Type B pancreatic cell (in vitro differentiated cells): ENCODE measurements at places on chromosomes 6 and 20.

DNA sequence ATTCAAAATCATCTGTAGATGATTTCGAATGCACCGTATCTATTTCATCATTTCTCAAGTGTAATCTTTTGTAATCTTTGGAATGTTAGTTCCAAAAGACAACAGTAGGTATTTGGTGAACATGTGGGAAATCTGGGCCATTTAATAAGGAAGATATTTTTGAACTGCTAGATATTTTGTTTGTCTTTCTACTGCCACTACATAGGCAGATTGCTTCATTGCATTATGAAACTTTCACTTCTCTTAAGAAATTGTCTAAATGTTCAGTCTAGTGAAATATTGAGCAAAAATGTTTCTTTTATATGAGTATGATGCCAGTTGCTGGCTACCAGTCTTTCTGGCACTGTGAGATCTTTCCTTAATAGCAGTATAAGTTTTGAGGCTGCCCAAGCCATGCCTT, 527.8 kb upstream of the RNF217 start:
- no peak for DNase-seq

GRCh38 chr6:42313038-42313437, 95.4 kb upstream of the MRPS10 start:
- DNase-seq, result no peak

GRCh38 chr6:125668071-125668470, 81.4 kb upstream of the HEY2 start:
- DNase-seq, result no peak

DNA sequence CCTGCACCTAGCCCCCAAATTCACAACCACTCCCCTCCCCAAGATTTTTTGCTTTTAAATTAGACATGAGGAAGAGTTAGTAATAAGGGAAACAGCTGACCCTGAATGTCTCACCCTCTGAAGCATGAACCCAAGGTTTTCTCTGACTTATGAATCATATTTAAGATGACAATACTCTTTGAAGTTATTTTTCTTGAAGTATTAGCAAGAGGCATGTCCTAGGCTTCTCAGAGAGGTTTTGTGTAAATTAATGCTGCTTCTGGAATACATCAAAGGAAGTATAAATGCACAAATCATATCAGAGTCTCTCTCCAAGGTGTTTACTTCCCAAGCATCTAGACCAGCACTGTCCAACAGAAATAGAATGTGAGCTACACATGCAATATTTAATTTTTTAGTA, 408.1 kb upstream of the MARCKS start:
- DNase-seq, result no peak

DNA sequence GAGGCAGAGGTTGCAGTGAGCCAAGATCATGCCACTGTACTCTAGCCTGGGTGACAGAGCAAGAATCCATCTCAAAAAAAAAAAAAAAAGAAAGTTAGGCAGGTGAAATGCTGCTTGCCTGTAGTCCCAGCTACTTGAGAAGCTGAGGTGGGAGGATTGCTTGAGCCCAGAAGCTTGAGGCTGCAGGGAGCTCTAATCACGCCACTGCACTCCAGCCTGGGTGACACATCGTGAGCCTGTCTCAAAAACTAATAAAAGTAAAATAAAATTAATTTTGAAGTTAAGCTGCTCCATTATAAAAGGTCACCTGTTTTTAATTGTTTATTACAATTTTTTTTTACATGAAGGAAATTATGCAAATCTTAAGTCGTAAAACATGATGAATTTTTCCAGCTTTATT, 23.2 kb upstream of the SAMHD1 start:
- DNase-seq, result no peak

GRCh38 chr6:40390144-40390800, 196.9 kb downstream of the LRFN2 start:
- peak; percentile 24 for DNase-seq
